Activated CD4-positive, alpha-beta memory T cell treated with anti-CD3 and anti-CD28 coated beads for 36 hours (primary cell): ENCODE measurements at places on chromosomes 5 and 9. TPM values are rescaled to one million over a fixed set of nuclear protein-coding genes. Genes with fewer than 3 reads are reported as not detected.

CCDC192 gene
- total RNA-seq, result not detected

SCGB3A2 gene
- total RNA-seq, result not detected

INSL6 gene
- total RNA-seq, result not detected

SLC34A1 gene
- 0.15 TPM for total RNA-seq

GZMA gene
- 13.7 TPM for total RNA-seq

NTNG2 gene
- 1.4 TPM for total RNA-seq

GPX8 gene
- not detected for total RNA-seq

SLC34A3 gene
- total RNA-seq, result not detected
